ENCODE measurements at places on chromosomes 2 and 18.

- DNase-seq: no peak
Measured at GRCh38 chr2:154233231-154233630, 361.5 kb downstream of the GALNT13 start.

DNA sequence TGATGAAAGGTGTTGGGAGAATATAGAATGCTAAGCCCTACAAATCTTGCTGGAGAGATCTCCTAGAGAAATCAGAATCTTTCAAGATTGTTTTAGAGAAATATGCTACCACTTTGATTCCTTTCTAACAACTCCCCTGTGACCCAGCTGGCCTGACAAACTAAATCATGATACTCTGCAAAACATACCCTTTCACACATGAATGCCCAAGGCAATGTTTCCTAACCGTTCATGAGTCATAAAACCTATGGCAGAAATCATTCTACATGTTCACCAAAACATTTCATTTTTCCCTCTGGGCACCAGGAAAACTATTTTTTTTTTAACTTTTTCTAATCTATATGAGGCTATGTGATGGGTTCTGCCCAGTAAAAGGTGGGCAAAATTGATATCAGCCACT is 77.8 kb upstream of the SETBP1 start:
- DNase-seq: no peak

- DNase-seq: peak; percentile 69
Measured at GRCh38 chr2:30239308-30239985, 8.1 kb downstream of the LBH start.

DNA sequence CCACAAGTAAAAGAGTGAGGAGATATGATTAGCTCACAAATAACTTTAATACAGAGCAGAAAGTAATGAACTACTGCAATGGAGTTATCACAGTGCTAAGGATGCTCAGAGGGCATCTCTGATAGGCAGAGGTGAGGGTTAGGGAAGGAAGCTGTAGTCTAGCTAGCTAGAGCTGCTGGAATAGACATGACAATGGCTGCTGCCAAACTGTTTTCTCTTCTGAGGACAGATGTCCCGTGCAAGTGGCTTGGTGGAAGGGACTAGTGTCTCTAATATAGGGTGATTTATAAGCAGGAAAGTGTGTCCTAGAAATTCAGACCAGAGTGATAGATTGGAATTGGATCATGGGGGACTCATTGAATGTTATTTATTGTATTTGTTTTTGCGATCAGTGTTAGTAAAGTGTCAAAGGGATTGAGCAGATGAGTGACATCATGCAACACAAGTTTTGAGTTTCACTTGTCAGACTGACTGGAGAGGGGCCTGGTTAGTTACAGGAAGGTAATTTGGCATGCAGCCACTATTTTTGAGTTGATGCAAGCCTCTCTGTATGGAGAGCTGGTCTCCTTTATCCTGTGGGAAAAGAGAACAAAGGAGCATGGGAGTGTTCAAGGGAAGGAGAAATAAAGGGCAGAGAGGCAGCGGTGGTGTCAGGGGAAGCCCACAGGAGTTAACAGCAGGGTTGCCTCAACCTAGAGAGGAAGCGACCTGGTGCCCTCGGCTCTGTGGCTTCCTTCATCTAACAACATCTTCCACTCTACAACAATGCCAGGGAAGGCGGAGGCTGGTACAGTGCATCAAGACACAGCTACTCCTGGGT is 1.9 kb downstream of the CTLA4 start:
- no peak for DNase-seq

- DNase-seq: peak; percentile 61
Measured at GRCh38 chr2:28232295-28232694, 160.4 kb upstream of the FOSL2 start.

GRCh38 chr18:24009651-24010333 is 4.8 kb upstream of the TTC39C start:
- no peak for DNase-seq

DNA sequence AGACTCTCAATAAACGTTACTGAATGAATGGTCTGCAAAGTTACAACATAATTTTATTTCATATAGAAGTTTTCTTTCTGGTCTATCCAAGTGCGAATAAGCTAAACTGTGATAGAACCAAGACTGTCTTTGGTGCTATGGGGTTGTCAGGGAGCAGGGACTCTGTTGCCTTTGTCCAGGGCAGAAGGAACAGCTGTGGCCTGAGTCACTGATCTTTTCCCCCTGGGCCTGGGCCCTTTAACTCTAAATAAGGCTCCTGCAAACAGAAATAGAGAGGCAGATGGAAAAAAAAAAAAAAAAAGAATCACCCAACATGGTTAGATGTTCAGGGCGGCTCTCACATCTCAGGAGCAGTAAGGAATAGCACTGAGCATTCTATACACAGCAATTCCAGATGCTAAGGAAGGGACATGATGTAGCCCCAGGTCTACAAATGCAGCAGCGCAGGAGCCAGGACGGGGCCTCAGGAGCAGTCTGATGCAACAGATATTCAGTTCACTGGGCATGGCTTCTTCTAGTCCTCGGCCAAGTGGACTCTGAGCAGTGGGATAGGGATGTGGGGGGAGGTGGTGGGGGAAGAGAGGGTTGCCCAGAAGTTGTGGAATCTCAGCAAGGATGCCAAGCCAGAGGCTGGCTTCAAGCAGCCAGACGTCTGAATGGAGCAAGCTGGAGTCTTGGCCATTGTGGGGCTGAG is 247.1 kb upstream of the SIX2 start:
- DNase-seq: peak; percentile 55

DNA sequence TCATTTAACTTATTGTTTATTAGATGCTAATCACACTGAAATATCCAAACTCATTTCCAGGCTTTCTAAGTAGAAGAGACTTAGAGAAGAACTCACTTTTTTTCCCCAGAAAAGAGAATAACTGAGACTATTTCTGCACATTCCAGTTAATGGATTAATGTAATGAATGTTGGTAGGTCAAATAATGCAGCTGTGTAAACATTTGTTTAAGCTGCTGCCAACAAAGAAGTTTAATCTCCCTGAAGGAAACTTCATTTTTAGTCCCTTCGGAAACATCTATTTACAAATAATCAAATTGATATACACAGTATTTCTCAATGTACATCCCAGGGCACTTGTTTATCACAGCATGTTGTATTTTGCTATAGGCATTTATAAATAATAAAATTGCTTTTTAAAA is 126.9 kb downstream of the KCNS3 start:
- DNase-seq: no peak

- DNase-seq: peak; percentile 59
Measured at GRCh38 chr2:174681099-174682006, 82.9 kb downstream of the CHRNA1 start.

DNA sequence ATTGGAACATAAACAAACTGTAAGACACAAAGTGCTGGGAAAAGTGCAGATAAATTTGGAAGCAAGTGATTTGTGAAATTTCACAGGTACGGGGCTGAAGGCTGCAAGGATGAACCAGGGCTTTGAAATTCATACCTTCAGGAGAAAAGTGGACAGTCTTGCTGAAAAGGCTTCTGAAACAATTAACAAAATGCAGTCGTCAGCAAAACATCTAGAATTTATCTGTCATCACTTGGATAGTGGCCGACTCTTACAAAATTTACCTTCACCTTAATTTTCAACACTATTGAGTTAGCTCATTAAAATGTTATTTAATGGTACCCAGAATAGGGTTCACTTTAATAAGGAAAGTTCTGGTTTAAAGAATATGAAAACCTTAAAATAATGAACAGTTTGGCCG is 138.3 kb downstream of the SNTG2 start:
- DNase-seq: no peak

DNA sequence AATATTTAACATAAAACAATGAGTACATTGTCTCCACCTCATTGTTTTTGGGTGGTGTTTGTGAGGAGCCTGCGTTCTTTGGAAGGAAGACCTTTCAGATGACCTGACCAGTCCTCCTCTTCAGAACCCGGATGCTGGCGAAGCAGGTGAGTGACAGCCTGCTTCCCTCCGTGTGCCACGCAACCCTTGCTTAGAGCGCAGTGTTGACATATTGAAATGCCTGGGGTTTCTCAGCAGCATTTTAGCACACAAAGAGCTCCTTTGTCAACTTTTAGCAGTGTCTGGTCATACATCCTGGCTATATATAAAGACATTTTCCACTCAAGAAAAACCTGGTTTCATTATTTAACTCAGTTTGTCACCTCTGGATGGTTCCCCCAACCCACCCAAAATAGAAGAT is 335.7 kb upstream of the POU3F3 start:
- DNase-seq: no peak

- DNase-seq: peak; percentile 60
Measured at GRCh38 chr2:224982910-224983711, 59.2 kb downstream of the DOCK10 start.

- no peak for DNase-seq
Measured at GRCh38 chr18:69246027-69246426, 154.7 kb upstream of the DOK6 start.

DNA sequence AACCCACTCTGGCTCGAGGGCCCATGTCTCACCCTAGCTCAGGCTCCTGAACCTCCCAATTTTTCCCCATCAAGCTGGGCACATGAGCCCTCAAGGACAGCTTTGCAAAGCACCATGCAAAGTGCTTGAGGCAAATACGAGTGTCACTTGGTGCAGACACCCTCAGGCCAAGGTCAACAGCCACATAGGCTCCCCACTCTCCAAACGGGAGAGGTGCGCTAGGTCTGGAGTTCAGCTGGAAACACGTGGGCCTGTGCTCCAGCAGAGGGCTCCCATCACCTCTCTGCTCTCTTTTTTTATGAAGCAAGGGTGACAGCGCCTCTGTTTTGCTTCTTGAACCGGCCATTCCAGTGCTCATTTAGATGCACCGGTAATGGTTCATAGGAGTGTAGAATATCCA is 11.9 kb upstream of the ARHGAP25 start:
- no peak for DNase-seq

GRCh38 chr2:21228041-21228895 is 104.5 kb downstream of the TDRD15 start:
- no peak for DNase-seq

GRCh38 chr2:108193251-108193650 is 46.5 kb upstream of the SULT1C3 start:
- peak; percentile 35 for DNase-seq

DNA sequence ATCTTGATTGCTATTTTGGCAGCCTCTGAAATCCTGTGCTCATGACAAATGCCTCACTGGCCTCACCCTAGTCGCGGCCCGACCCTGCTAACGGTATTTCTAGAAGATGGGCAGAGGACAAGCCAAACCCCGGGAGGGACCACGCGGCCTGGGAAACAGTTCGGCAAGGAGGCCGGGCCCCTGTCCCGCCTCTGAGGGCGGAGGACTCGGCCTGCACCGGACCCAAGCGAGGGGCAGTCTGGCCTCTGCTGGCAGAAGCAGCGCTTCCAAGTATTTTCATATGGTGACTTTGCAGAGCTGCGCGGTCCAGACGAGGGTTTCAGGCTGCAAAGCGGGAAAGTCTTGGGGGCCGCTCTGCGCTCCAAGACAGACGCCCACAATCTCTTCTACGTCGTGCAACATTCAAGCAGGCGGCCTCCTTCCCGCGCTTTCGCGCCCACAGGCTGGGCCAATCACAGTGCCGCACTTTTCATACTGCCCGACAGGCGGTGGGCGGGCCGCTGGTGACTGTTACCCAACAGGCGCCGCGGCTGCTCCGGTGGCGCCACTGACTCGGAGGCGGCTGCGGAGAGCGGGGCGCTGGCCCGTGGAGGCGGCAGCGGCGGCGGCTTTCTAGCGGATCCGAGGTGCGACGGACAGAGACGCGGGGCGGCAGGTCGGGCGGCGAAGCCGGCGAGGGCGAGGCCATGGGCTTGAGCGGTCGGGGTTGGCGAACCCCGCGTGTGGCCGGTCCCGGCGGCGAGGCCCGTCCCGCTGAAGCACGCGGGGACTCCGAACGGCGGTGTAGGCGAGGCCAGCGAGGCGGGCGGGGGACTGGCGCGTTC is at the start of gene RBM44:
Gene RBM44 (plus strand): TSS at position 544 of the 824 bp plus-strand sequence. CDS start 14,831 bp downstream, outside the sequence.
- no peak for DNase-seq

DNA sequence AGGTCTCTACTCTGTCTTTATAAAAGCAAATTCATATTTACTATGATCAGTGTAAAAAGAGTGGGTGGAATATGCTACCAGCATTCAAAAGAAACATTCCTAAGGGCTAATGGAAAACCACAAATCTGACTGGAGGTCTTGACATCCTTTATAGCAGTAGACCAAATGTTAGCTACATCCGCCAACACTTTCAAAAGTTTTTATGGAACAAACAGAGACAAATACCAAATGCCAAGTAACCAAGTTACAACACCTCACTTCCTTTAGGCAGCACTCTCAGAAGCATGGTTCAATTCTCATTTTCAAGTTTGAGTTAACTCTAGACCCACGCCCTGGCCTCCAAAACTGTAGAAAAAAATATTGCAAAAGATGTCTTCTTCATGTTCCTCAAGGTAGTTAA is 78.3 kb upstream of the SETBP1 start:
- peak; percentile 79 for DNase-seq

GRCh38 chr2:58156780-58157179 is 84.3 kb downstream of the FANCL start:
- DNase-seq: peak; percentile 75

DNA sequence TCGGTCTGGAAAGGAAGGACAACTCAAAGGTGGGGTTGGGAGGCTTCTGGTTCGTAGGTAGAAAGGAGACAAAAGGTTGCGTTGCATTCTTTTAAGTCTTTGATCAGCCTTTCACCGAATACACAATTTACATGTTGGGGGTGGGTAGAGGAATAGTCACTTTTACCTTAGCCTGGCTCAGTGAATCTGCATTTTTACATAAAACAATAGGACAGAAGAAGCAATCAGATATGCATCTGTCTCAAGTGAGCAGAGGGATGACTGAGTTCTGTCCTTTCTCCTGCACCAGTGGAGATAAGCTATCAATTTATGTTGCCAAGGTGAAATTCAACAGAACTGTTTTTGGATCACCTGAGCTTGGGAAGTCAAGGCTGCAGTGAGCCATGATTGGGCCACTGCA is 173.7 kb downstream of the ZEB2 start:
- no peak for DNase-seq

DNA sequence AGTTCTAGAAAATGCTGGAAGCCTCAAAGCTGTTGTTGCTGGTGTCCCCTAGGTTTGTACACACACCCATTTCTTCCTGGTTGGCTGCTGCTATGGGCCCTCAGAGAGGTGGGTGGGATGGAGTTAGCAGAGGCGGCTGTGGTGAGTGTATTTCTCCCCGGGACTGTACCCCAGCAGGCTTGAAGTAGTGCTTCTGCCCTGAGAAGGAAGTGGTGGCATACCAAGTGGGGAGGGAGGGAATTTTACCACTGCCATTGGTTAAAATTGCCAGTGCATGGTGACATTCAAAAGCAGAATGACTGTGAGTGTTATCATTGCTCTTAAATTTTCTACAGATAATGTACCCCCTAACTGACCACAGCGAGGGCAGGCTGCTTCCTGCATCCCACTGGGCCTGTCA is 125.6 kb upstream of the CAPN13 start:
- DNase-seq: no peak

- DNase-seq: peak; percentile 83
Measured at GRCh38 chr2:64273524-64274398, 129.5 kb upstream of the PELI1 start.

DNA sequence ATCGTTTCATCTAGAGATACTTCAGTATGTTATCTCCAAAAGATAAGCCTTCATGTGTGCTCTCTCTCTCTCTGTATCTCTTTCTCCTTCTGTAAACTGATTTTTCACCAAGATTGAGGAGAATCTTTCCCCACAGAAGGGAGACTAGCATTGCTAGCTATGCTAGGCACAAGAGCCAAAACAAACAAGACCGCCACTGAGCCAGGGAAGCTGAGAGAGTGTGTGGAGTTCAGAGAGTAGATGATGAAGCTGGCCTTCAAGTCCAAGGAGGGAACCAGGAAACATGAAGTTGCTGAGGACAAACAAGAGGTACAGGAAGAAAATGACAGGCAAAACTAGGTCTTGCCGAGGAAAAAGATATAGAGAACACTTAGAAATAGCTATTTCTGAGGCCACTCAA is 23.4 kb downstream of the DAPL1 start:
- peak; percentile 53 for DNase-seq

GRCh38 chr2:26540306-26540705 is 62.4 kb upstream of the OTOF start:
- DNase-seq: no peak

Data from astrocyte of the hippocampus (primary cell).